Adipocyte (in vitro differentiated cells): ENCODE measurements at places on chromosomes 11 and 22.
A peak's percentile ranks its signal among the peaks of the same experiment; 100 is the strongest.

DNA sequence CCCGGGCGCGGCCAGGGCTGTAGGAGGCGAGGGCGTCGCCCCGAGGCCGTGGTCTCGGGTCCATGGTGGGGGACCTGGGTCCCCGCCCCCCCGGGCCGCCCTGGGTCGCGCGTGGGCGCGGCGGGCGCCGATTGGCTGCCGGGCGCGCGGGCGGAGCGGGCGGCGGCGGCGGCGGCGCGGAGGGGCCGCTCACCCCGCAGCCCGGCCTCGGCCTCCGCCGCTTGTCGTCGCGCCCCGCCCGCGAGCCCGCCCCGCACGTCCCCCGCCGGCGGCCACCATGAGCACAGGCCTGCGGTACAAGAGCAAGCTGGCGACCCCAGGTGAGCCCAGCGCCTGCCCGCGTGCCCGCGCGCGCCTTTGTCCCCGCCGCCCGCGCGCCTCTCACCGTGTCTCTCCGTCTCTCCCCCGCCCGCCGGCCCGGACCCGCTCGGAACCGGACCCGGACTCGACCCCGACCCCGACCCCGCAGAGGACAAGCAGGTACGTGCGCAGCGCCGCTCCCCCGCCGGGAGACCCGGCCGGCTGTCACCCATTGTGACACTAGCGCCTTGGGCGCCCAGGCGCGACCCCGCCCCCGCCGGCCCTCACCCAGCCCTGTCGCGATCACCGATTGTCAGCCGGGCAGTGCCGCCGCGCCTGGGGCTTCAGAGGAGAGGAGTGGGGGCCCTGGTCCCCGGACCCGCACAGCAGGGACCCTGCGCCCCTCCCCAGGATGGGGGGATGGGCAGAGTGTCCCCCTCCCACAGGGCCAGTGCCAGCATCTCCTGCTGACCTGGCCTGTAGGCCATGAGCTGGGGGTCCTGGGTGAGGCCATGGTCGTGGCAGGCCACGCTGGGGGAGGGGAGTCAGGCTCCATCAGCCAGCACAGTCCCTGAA, at the start of gene SEPTIN5:
Gene SEPTIN5, plus strand, starts transcription at position 192 of the 876 bp plus-strand sequence. Its CDS starts 86 bp downstream, at position 278.
- peak; percentile 61 for DNase-seq

GRCh38 chr22:31448382-31448781, 41.3 kb downstream of the EIF4ENIF1 start:
- no peak for DNase-seq

DNA sequence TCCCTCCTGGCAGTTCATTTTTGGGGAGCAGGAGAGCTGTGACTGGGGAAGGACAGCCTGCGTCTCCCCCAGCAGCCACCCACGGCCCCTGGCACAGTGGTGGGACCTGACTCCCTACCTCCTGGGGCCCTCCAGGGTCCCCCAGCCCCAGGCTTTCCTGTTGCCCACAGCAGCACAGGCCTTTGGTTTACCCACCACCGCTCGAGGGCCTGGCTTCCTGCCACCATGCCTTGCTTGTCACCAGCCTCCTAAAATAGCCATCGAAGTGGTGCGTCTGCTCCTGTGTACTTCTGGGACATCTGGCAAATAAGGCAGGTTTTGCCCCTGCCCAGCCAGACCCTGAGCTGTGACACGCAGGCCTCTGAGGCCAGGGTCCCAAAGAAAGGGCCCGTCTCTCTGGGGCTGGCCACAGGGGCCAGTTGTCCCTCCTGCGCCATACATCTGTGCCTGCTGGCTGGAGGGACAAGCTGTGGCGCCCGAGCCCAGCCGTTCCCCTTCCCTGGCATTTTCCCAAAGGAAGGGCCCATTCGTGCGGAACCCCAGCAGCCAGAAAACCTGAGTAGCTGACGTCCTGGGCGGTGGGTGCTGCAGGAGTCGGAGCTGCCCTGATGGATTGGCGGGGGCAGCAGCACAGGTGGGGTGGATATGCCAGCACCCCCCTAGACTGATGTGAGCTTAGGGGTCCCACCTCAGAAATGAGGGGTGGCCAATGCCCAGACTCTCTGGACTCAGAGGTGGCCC, 14.6 kb downstream of the PHLDA2 start:
- DNase-seq: no peak

GRCh38 chr22:26588729-26589366, 1.1 kb downstream of the TPST2 start:
- DNase-seq: no peak

DNA sequence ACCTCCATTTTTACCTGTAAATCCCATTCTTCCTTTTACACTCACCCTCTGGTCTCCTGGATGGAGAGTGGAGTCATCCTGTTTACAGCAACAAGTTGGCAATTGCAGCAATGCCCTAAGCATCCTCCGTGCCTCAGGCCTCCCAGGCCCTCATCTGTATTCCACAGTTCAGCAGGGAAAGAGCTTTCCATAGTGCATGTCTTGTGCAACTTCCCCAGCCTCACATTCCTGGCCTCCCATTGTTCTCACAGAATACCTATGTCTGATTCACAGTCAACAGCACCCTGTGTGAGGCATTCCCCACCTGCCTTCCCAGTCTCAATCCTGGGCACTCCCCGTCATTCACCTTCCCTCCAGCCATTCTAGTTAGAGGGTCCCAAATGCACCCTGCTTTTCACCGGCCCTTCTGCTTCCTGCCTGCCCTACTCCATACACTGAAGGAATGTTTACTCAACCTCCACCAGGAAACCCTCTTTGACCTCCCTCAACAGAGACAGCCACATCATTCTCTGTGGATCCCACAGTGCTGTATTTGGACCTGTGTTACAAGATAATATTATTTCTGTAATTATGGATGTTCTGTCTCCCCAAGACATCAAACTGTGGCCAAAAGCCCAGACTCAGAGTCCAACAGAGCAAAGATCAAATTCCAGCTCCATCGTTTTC, 405.7 kb downstream of the BUD13 start:
- DNase-seq: no peak
